ENCODE measurements at places on chromosomes 16 and 17. TPM values are rescaled to one million over a fixed set of nuclear protein-coding genes. Genes with fewer than 3 reads are reported as not detected.

- H3K4me1 ChIP-seq = peaks cover 18% of the 10 kb centered on the region
- no peak overlapping the region for H3K4me3 ChIP-seq
- H3K27me3 ChIP-seq = no peaks in the 10 kb centered on the region
- H3K36me3 ChIP-seq = peaks cover 95% of the 10 kb centered on the region
Measured at GRCh38 chr17:66695098-66695497, 139.8 kb upstream of the CACNG5 start.

DNA sequence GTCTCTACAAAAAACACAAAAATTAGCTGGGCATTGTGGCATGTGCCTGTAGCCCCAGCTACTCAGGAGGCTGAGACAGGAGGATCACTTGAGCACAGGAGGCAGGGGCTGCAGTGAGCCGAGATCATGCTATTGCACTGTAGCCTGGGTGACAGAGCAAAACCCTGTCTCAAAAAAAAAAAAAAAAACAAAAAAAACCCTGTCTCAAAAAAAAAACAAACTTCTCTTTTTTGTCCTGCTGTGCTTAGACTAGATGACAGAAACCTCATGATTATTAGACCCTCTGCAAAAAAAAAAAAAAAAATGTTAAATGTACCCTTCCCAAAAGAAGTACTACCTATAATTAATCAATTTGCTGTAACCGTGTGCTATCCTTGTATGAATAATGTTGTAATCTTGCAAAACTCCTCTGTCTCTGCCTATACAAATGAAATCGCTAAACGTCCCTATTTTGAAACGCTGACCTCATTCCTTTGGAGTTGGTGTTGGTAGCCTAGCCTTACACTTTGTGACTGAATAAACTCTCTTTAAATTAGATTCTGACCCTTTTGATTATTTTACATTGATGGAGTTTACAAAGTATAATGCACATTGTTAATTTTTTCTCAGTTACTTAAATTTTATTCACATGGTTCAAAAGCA, 13.6 kb upstream of the DHRS7B start:
- H3K27ac ChIP-seq = no peak overlapping the region
- H3K4me1 ChIP-seq = no peaks in the 10 kb centered on the region
- H3K36me3 ChIP-seq = no peaks in the 10 kb centered on the region
- no peak for ATAC-seq
- H3K27me3 ChIP-seq = no peaks in the 10 kb centered on the region

DNA sequence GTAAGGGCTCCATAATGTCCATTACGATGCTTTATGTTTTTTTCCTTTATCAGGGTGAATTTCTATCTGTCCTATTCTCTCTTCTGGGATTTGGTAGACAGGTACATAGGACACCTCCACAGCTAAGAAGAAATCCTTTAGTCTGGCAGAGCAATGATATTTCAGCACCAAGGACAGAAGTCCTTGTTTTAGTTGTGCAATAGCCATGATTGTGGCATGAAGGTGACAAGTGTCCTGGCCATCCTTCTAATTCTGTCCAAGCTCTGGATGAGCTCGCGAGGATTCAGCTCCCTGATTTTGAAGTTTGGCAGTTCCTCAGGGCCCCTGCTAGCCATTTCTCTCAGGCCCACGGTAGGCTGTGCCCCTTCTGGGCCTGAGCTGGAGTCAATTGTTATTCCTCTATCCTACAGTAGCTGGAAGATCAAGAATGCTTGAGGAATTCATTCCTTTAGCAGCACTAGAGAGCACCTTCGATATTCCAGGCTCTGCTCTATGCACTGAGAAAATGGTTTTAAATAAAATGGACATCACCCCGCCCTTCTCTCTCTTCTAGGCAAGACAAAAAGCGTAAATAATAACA, 320.8 kb downstream of the XYLT1 start:
- no peaks in the 10 kb centered on the region for H3K27me3 ChIP-seq
- H3K4me3 ChIP-seq = no peak overlapping the region
- ATAC-seq = no peak
- H3K27ac ChIP-seq = no peak overlapping the region

DNA sequence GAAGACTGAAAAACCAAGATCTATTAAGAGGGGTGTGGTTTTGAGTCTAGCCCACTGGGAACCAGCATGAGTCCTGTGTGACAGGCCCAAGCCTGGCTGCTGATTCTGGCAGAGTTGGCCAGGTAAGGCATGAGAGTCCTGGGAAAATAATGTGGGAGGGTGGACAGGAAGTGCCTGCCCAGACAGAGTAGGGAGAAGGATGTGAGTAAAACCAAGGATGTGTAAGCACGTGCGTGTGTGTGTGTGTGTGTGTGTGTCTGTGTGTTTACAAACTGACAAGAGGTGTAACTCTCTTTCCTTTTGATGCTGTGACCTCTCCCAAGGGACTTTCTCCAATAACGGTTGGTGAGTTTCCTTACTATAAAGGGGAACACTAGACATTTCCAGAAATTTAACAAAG, 15.6 kb upstream of the TEX2 start:
- H3K36me3 ChIP-seq = no peaks in the 10 kb centered on the region
- H3K4me1 ChIP-seq = no peaks in the 10 kb centered on the region
- H3K4me3 ChIP-seq = no peak overlapping the region
- H3K27ac ChIP-seq = no peak overlapping the region
- H3K27me3 ChIP-seq = no peaks in the 10 kb centered on the region

DNA sequence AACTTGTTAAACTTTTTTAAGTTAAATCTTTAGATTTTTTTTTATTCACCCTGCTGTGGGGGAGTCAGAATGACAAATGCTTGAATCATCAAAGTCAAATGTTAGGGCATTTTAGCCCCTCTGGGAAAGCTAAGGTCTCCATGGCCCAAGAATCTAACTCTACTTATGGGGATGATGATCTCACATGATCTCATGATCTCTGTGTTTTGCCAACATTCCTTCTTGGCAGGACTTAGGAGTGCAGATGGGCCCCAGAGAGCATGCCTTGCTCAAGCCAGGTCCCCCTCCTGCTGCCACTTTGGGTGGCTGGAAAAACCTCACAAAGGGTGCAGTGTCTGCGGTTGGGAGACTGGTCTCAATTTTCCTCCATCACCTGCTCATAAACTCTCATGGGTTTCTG, 108.6 kb downstream of the PRKCB start:
- H3K4me3 ChIP-seq = peak overlapping the region; percentile 1
- peaks cover 36% of the 10 kb centered on the region for H3K4me1 ChIP-seq
- H3K36me3 ChIP-seq = no peaks in the 10 kb centered on the region
- ATAC-seq = no peak
- H3K27ac ChIP-seq = peak overlapping the region; percentile 55

DNA sequence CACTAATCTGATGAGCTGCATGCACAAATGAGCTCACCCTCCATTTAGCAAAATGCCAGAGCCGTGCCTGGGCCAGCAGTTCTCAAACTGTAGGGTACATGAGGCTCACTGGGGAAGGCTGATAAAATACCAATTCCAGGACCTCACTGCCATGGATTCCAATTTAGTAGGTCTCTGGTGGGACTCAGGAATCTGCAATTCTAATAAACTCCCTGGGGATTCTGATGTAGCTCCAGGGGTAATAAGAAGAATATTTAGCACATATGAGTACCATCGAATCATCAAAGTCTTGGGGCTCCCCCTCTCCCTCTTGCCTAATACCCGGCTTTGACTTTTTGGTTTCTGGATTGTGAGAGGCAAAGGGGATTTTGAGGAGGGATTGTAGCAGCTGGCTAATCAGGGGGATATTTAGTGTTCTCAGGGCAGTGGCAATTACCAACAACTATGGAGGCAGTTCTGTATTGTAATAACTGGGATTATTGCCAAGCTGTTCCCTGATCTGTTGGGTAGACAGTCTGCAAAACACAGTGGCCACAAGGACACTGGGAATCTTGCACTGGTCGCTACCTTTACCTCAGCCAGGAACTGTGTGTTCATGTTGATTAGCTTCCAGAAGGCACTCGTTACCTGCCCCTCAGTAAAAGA, 140.4 kb downstream of the SHISA9 start:
- no peak for ATAC-seq
- H3K4me3 ChIP-seq = no peak overlapping the region
- no peak overlapping the region for H3K27ac ChIP-seq
- H3K36me3 ChIP-seq = no peaks in the 10 kb centered on the region
- no peaks in the 10 kb centered on the region for H3K4me1 ChIP-seq
- H3K27me3 ChIP-seq = peaks cover 3% of the 10 kb centered on the region

DNA sequence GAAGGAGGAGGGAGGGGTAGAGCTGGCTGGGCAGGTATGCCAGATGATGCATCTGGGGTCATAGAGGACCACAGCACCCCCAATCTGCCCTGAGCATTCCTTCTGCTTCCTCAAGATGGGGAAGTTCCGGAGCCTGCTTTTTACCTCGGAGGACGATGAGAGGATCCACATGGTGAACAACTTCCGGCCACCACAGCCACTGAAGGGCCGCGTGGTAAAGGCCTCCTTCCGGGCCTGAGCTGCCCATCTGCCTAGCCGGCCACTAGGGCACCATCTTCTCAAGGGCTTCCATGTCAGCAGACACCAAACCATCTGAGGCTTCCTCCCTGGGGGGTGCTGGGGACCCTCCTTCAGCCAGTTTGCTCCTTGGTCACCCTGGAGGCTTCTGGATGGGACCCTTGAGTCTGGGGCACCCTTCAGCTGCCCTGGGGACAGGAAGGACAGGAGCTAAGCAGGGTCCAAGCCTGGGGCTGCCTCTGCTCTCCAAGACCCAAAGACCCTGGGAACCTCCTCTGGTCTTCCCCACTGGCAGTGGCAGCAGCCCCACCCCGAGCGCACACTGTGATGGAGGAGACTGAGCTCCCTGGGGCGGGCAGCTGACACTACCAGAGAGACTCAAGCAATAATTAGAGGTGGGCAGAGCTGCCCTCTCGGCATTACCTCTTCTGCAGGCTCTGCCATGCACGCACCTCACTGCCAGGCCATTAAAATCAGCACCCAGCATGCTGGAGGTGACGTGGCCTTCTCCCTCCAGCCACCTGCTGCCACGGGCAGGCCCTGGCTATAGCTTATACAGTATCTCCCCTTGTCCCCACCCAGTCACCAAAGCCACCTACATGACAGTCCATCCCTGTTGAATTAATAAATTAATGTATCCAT, 9.3 kb downstream of the CA7 start:
- ATAC-seq = no peak
- no peaks in the 10 kb centered on the region for H3K36me3 ChIP-seq
- H3K4me1 ChIP-seq = no peaks in the 10 kb centered on the region
- no peak overlapping the region for H3K4me3 ChIP-seq
- H3K27ac ChIP-seq = no peak overlapping the region

Gene MYH13
- not detected for total RNA-seq

Gene ADAD2
- not detected for total RNA-seq

Gene TMEM238L
- total RNA-seq = not detected

Gene SPNS2
- total RNA-seq = not detected

Gene TNFRSF17
- not detected for total RNA-seq
